Substantia nigra (tissue), 51 donors: ENCODE measurements at places on chromosomes 5 and 9.

DNA sequence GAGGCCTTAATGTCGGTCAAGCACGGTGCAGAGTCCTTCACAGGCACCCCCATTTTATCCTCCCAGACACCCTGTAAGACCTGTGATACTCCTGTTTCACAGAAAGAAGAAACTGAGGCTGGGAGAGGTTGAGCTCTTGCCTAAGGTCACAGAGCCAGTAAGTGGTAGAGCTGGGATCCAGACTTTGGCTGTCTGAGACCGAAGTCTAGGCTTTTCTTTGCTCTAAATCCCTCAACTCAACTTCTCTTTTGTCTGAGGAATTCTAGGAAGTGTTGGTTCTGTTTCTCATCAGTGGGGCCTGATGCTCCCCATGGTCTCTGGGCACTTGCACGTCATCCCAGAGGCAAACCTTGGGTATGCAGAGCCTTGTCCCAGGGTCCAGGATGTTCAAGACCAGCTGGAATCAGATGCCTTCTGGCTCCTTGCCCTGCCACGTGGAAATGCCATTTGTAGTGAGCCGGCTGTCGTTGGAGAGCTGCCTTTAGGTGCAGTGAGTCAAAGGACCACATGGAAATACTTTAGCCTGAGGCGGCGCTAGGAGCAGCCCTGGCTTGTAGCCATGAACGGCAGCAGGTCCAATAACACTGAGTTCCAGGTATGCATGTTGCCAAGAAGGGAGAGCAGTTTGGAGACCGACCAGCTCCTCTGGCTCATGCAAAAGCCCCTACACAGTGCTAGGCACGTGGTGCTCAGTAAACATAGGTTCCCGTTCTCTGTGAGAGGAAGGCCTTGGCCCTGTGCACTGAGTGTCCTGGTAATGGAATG is 9.2 kb downstream of the DCANP1 start:
- no peak for DNase-seq

- peak; percentile 63 for DNase-seq
Measured at GRCh38 chr5:135466178-135467050, 14.3 kb upstream of the TIFAB start.

DNA sequence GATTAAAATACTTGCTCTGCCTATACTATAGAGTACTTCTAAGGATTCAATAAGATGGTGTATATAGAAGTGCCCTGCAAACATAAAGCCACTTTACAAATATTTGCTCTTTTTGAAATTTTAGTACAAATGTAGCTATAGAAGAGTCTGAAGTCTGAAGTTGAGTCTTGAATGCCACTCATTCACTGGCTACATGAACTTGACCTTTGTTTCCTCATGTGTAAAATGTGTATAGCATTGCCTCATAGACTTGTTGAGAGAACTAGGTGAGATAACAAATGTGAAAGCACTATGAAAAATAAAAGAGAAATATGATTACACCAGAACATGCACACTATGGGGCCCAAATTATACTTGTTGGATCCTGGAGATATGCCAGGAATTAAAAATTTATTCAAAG is 244.7 kb downstream of the SEC61B start:
- DNase-seq, result no peak

DNA sequence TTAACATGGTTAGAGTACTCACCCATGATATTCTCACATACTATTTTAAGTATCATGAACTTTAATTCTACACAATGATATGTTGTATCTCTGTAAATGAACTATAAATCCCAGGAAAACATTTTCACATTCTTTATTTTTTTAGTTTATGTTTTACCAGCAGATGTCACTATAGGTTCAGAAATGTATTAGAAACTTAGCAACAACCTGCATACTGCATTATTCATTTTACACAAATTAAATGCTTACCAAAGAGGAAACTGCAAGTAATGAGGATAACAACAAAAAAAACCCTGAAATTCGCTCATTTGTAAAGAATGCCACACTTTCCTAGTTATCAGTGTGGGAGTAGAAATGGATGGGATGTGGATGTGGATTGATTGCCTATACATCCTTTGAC is 217.5 kb upstream of the OTULINL start:
- DNase-seq, result no peak

DNA sequence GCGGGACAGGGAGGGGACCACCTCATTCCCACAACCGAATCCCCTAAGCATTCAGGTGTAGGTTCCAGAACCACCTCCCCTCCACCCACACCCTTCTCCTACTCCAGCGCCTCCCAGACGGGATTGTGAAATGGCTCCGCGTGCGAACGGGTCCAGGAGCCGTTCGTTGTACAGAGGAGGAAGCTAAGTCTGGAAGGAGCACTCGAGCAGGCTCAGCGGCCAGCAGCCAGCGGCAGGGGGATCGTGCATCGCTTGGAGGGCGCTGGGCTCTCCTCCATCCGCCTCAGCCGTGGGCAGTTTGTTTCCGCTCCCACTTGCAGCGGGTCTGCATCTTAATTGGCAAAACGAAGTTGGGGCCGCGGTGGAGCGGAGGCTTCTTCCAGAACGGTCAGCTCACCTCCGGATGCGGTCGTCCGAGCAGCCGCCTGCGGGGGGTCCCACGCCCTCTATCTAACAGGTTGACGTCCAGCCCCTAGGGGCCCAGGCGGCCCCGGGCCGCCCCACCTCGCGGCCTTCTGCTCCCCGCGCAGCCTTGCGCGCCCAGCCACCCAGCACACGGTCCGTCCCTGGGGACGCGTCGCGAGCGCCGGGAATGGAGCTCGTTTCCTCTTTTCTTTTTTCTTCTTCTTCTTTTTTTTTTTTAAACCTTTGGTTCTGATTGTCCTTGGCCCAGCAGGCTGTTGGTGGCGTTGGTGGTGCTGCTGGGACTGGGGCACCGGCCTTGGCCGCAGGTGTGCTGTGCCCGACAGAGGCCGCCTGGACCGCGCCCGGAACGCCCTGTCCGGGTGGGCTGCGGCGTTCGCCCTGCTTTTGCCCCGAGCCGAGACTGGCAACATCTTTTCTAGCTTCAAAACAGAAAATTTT is 3.9 kb upstream of the BARX1 start:
- no peak for DNase-seq

- DNase-seq, result no peak
Measured at GRCh38 chr5:7606840-7607465, 211.0 kb downstream of the ADCY2 start.

DNA sequence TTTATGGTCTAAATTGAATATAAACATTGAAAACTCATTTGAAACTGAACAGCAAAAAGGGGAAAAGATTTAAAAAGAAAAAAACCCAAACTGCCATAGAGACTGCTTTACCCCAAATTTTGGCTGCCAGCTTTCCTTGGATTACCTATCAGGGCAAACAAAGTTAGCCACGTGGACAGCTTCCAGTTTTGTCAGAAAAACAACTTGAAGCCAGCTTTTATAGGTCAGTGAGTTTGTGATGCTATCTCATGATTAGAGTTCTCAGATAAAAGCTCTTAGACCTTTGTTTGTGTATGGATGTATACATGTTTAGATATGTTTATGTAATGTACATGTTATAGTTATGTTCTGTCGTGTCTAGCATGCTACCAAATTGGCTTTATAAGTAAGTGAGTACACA is 16.1 kb downstream of the FBP2 start:
- DNase-seq, result no peak

GRCh38 chr9:89680547-89681467 is 76.0 kb downstream of the GADD45G start:
- DNase-seq, result no peak

DNA sequence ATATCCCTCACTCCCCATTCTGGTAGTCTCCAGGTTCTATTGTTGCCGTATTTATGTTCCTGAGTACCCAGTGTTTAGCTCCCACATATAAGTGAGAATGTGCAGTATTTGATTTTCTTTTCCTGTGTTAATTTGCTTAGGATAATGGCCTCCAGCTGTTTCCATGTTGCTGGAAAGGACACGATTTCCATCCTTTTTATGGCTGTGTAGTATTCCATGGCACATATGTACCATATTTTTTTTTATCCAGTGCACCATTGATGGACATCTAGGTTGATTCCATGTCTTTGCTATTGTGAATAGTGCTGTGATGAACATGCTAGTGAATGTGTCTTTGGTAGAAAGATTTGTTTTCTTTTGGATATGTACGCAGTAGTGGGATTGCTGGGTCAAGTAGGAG is 98.2 kb downstream of the NNT start:
- DNase-seq, result no peak

GRCh38 chr9:4677392-4677791 is 2.0 kb upstream of the CDC37L1 start:
- no peak for DNase-seq

DNA sequence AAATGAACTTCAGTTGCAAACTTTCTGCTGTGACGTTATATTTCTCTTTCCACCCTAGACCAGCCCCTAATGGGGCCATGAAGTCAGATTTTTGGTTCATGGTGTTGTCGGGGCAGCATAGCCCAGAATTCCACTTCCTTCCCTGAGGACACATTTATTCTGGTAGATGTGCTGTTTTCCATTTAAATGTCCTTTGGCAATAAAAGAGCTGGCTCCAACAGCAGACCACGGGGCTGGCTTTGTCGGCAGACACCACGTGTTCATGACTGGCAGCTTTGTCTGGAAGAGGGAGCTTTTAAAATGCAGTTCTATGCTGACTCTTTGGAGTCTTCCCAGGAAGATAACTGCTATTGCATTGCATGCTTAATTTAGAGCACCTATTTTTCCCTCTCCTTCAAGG is 17.6 kb upstream of the LCP2 start:
- peak; percentile 46 for DNase-seq

DNA sequence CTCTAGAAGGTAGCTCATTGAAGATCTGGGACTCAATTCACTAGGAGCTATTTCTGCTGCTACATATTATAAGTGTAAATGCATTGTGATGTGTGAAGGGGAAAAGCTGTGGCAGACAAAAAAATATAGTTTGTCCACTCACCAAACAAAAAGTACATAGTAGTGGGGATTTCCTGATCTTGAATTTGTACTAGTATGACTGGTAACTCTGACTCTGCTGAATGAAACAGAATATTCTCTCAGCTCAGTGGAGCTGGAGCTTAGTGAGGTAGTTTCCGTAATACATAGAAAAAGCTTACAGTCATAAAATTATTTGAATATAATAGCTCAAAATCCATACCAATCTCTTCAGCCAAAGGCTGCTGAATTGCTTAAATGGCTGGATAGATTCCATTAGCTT is 455.6 kb upstream of the CD180 start:
- DNase-seq, result no peak

- peak; percentile 4 for DNase-seq
Measured at GRCh38 chr5:76175051-76175666, 92.0 kb downstream of the SV2C start.

GRCh38 chr5:131321066-131321465 is 57.2 kb downstream of the CDC42SE2 start:
- no peak for DNase-seq

- DNase-seq, result no peak
Measured at GRCh38 chr9:86594724-86595123, 240.5 kb upstream of the TUT7 start.

GRCh38 chr9:5920860-5921328 is 30.2 kb downstream of the MLANA start:
- DNase-seq, result no peak

DNA sequence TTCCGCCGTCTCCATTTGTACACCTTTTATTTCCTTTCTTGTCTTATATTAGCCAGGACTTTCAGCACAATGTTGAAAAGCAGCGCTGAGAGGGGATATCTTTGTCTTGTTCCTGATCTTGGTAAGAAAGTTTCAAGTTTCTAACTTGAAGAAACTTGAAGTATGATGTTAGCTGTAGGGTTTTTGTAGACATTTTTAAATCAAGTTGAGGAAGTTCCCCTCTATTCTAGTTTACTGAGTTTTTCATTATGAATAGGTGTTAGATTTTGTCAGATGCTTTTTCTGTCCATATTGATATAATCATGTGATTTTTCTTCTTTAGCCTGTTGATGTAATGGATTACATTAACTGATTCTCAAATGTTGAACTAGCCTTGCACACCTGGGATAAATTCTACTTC is 425.7 kb downstream of the PIK3R1 start:
- no peak for DNase-seq
